ENCODE measurements at places on chromosomes 11 and 22.
A peak's percentile ranks its signal among the peaks of the same experiment; 100 is the strongest.

DNA sequence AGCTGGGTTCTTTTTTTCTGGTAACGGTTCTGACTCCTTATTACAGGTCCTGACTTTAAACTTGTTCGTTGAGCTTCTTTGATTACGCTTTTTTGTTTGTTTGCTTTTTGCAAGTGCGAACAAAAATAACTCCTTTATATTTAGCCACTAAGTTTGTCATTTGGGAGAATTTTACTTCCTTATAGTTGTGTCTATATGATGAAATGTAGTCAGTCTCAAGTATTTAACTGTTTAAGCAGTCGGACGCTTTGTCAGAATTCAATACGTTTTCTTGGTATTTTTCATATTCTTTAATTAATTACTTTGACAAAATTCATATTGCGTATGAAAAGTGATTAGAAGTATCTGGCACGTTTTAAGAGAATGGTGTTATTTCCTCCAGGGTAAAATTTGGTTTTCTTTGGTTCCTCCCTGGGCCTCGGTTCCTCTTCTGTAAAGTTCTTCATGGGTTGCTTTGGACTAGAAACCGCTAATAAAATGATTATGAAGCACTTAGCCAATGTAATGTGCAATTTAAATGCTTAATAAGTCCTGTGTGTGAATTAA, 1.3 kb downstream of the CBL start:
- DNase-seq = no peak
- H3K4me3 ChIP-seq = no peak overlapping the region
- no peaks in the 10 kb centered on the region for H3K27me3 ChIP-seq
- no peaks in the 10 kb centered on the region for H3K36me3 ChIP-seq

DNA sequence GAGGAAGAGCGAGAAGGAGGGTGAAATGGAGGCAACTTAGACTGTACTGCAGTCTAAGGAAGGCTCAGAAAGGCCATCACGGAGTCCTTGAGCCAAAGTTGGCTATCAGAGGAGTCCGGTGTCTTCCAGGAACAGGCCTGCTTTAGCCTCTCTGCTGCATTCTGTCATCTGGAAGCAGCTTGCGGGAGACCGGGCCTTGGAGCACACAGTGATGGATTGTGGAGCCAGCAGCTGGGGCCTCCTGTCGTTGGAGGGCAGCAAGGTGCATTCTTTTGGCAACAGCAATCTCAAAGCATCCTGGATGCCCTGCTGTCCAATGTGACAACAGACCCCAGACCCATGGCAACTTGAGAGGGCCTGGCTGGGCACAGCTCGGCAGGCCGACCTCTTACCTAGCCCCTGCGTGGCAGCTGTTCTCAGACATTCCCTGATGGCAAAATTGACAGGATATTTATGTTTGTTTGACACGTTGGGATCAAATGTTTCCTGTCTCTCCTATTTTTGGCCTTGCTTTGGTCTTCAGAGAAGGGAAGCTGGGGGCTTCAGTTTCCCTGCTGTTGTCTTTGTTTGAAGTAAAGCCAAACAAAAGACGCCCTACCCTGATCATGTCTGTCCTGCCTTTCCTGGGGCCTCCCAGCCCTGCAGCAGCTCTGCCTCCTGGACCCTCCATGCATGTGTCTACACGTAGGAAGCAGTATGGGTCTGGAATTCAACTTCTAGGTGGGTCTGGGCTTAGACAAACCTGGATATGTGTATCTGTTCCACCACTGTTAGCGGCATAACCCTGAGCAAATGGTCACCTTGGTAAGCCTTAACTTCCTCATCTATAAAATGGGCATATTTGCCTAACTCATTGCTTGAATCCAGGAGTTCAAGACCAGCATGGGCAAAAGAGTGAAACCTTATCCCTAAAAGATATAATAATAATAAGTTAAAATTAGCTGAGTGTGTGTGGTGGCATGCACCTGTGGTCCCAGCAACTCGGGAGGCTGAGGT, 43.9 kb upstream of the LMO2 start:
- no peak for DNase-seq
- no peaks in the 10 kb centered on the region for H3K27me3 ChIP-seq
- H3K27ac ChIP-seq = no peak overlapping the region
- peaks cover 9% of the 10 kb centered on the region for H3K4me1 ChIP-seq

DNA sequence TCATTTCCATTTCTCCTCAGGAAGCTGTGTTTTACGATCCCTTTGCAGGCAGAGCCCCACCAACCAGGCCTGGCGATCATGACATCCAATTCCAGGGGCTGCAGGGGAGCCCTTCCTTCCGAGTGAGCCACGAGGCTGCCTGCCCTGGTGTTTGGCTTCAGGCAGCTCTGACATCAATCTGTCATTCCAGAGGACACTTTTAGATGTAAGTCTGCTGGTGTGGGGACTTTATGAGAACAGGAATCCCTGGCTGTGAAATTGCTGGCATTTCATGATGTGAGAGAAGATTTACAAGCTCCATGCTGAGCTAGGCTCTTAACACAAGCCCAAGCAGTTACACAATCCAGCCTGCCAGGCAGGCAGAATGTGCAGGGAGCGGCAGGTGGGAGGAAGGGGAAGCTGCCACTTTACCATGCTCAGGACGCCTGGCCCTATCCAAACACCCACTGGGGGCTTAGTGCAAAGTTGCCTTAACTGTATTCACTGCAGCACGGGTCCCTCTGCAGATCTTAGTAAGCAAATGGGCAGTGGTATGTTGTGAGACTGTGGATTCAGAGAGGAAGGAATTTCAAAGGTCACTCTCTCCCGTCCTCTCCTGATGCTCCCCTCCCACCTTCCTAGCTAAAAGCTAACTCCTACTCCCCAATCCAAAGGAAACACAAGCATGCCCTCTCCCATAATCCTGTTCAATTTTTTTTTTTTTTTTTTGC, 43.4 kb upstream of the MICAL2 start:
- no peaks in the 10 kb centered on the region for H3K27me3 ChIP-seq
- H3K4me3 ChIP-seq = no peak overlapping the region
- no peak for DNase-seq
- H3K27ac ChIP-seq = peak overlapping the region; percentile 68
- peaks cover 17% of the 10 kb centered on the region for H3K4me1 ChIP-seq
- no peaks in the 10 kb centered on the region for H3K36me3 ChIP-seq

GRCh38 chr11:125967515-125967914, 21.7 kb downstream of the VSIG10L2 start:
- H3K4me1 ChIP-seq = no peaks in the 10 kb centered on the region
- no peaks in the 10 kb centered on the region for H3K27me3 ChIP-seq
- DNase-seq = no peak
- H3K36me3 ChIP-seq = no peaks in the 10 kb centered on the region
- H3K27ac ChIP-seq = no peak overlapping the region

DNA sequence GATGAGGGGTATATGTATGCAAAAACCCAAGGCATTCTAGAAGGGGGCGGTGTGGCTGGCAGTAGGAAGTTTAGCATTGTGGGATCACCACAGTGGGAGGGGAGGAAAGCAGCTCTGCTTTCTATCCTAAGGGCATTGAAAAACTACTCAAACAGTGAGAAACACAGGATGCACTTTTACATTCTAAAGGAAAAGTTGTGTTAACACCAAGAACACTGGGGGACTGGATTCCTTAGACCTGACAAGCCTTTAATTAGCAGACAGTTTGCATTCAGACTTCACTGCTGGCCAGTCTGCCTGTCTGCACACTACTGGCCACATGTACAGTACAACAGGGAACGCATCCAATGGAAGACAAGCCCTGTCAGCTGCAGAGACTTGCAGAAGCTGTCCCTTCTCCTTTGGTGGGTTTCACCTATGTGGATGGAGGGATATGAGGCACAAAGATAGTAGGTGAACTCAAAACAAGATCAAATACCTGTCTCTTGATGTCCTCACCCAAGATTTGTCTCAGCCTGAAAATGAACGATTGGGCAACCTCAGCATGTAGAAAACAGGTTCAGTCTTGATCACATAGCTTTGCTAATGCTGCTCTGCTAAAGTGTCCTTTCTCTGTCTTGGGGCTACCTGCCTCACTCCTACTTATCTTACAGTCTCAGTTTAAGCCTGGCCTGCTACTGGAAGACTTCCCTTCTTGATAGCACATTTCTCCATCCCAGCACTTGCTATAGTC, 64.8 kb downstream of the TENM4 start:
- no peaks in the 10 kb centered on the region for H3K36me3 ChIP-seq
- no peak overlapping the region for H3K27ac ChIP-seq
- H3K27me3 ChIP-seq = no peaks in the 10 kb centered on the region
- no peaks in the 10 kb centered on the region for H3K4me1 ChIP-seq
- no peak overlapping the region for H3K4me3 ChIP-seq
- DNase-seq = no peak

GRCh38 chr22:38266120-38266519, 6.7 kb downstream of the TMEM184B start:
- no peaks in the 10 kb centered on the region for H3K27me3 ChIP-seq
- peaks cover 27% of the 10 kb centered on the region for H3K4me1 ChIP-seq
- H3K27ac ChIP-seq = peak overlapping the region; percentile 50
- no peaks in the 10 kb centered on the region for H3K36me3 ChIP-seq

DNA sequence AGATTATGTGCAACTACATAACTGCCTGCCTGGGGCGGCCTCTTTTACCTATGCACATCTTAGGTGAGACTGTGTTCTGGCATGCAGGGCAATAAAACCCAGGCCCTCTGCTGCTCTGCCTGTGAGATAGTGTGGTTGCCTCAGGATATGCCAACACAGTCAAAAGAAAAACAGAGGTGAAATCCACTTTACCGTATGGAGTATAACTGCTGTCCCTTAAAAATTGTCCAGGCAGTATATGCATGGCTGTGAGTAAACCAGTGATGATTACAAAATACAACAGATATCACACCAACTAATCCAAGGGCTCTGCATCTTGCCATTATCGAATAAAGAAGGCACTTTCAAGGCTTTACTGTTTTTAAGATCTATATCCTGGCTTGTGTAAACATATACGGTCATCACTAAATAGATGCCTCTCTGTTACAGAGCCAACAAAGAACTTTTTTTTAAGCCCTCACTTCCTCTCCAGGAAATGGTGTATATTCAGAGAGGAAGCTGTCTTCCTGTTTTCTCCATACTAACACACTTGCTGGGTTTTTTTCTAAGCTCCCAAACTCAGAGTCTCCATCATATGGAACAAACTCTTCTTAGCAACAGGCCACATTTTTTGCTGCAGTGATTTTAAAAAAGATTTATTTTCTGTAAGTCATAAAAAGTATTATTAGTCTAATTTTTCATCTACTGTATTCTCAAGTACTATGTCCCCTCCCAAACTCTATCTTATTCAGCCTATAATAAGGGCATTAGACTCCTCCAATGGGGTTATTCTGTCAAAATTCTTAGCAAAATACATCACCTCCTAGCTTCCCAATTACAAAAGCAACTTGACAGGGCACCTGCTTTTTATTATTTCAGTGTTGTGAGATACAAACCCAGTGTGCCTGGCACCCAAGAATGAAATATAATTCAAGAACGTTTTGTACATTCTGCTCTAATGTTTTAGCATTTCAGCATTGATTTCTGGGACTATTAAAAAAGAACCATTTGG, 135.2 kb downstream of the MAML2 start:
- no peak for DNase-seq
- no peaks in the 10 kb centered on the region for H3K36me3 ChIP-seq
- no peaks in the 10 kb centered on the region for H3K4me1 ChIP-seq
- H3K27ac ChIP-seq = peak overlapping the region; percentile 31

GRCh38 chr11:122696662-122697061, 41.1 kb downstream of the UBASH3B start:
- no peak overlapping the region for H3K4me3 ChIP-seq
- H3K36me3 ChIP-seq = no peaks in the 10 kb centered on the region
- DNase-seq = no peak
- no peaks in the 10 kb centered on the region for H3K27me3 ChIP-seq

- H3K4me3 ChIP-seq = no peak overlapping the region
- H3K27me3 ChIP-seq = no peaks in the 10 kb centered on the region
- H3K36me3 ChIP-seq = no peaks in the 10 kb centered on the region
- peaks cover 9% of the 10 kb centered on the region for H3K4me1 ChIP-seq
- DNase-seq = no peak
Measured at GRCh38 chr11:95104121-95104830, 14.6 kb downstream of the ENDOD1 start.

GRCh38 chr11:827146-827896, 398 bp upstream of the CRACR2B start:
- H3K4me3 ChIP-seq = no peak overlapping the region
- H3K4me1 ChIP-seq = peaks cover 28% of the 10 kb centered on the region
- H3K27me3 ChIP-seq = no peaks in the 10 kb centered on the region
- no peak overlapping the region for H3K27ac ChIP-seq
- no peak for DNase-seq
- no peaks in the 10 kb centered on the region for H3K36me3 ChIP-seq

- no peak for DNase-seq
- H3K4me3 ChIP-seq = no peak overlapping the region
- no peak overlapping the region for H3K27ac ChIP-seq
- H3K27me3 ChIP-seq = no peaks in the 10 kb centered on the region
Measured at GRCh38 chr11:103648054-103648453, 388.4 kb upstream of the DDI1 start.

GRCh38 chr11:13249992-13250391, 27.6 kb upstream of the BMAL1 start:
- H3K27ac ChIP-seq = no peak overlapping the region
- H3K27me3 ChIP-seq = no peaks in the 10 kb centered on the region

DNA sequence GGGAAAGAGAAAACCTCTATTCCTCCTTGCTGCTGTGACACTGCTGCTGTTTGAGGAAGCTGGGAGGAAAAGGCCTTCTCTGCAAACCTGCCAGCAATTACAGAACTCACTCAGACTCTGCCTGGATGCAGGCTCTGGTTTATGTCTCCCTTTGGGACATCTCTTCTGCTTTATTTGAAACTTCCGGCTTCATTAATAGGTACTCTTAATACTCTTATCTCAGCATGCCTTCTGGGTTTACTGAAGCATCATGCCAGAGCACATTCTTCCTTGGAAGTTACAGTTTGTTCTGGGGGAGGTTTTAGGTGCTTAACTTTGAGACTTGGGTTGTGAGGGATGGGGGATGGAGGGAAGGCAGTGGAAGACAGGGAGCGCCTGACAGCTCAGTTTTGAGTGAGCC, 79.9 kb downstream of the NAV2 start:
- no peak overlapping the region for H3K4me3 ChIP-seq
- DNase-seq = no peak
- no peak overlapping the region for H3K27ac ChIP-seq
- H3K36me3 ChIP-seq = no peaks in the 10 kb centered on the region
- no peaks in the 10 kb centered on the region for H3K4me1 ChIP-seq

DNA sequence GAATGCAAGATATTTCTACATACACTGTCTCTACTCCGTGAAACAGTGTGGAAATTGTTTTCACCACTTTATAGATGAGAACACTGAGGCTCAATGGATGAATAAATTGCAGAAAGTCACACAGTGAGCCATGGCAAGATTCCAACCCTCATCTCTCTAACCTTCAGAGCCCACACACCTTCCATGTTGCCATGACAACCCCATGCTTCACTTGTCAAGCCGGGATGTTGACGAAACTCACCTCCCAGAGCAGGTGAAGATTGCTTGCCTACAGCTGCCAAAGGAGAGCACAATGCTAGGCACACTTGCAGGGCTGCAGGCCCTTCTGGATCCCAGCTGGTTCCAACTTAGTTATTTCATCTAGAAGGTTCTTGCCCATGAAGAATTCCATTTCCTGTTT, 71.4 kb upstream of the SEZ6L start:
- H3K4me1 ChIP-seq = no peaks in the 10 kb centered on the region
- DNase-seq = no peak
- H3K36me3 ChIP-seq = no peaks in the 10 kb centered on the region
- no peaks in the 10 kb centered on the region for H3K27me3 ChIP-seq
- no peak overlapping the region for H3K27ac ChIP-seq

GRCh38 chr11:74608431-74608830, 16.0 kb downstream of the POLD3 start:
- no peak overlapping the region for H3K27ac ChIP-seq
- no peaks in the 10 kb centered on the region for H3K27me3 ChIP-seq
- H3K36me3 ChIP-seq = no peaks in the 10 kb centered on the region
- no peaks in the 10 kb centered on the region for H3K4me1 ChIP-seq
- H3K4me3 ChIP-seq = no peak overlapping the region
- no peak for DNase-seq
